ENCODE measurements at places on chromosomes 6 and 20.

- DNase-seq, result no peak
Observed at GRCh38 chr6:34538581-34538980, 17.5 kb downstream of the SPDEF start.

DNA sequence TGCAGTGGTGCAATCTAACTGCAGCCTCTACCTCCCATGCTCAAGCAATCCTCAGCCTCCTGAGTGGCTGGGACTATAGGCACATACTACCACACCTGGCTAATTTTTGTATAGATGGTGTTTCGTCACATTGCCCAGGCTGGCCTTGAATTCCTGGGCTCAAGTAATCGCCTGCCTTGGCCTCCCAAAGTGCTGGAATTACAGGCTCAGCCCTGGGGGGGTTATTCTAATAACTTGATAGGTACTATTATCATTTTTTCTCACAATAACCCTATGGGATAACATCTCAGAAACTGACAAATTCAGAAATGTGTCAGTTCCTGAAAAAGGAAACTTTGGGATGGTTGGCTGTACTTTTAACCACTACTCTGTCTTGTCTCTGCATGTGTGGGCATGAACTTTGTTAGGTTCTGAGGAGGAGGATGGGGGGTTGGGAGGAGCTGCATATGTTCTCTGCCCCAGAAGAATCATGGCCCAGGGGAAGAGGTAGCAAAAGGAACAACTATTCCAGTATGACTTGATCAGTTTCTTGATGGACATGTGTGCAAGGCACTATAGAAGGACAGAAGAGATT is 169.9 kb downstream of the CARMIL1 start:
- DNase-seq, result no peak

DNA sequence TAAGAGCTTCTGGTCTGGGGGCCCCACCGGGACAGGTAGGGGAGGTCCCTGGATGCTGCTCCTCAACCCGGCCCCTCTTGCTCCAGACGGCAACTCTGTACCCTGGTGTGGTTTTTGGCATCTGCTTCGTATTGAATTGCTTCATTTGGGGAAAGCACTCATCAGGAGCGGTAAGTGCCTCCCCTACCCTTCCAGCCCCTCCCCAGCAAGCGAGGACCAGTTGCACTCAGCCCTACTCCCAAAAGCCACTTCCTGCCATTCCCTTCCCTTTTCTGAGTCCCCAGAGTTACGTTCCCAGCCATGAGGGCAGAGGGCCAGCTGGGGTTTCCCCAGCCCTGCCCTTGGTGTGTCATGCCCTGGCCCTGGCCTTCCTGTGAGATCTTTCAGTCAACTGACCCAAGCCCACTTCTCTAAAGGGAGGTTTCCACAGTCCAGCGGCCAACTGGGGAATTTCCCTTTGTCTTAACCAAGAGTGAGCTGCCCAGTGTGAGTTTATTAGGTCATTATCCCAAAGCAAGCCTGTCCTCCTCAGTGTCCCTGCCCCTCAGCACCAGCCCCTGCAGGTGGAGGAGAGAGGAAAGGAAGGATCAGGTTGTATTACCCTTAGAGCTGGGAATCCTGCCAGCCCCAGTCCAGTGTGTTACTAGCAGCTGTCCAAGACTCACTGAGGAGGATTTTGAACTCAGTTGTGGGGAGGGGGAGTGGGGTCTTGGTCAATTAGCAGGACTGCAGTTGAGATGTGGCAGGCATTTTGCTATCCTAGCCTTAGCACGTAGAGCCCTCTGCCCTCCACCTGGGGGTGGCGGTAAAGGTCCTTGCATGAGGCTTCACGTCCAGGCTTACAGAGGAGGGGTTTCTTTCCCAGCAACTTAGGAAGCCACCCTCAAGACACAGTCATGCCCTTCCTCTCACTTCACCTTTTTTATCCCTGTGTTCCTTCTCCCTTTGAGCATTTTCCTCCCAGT is 45.8 kb downstream of the TM9SF4 start:
- DNase-seq, result peak; percentile 50

DNA sequence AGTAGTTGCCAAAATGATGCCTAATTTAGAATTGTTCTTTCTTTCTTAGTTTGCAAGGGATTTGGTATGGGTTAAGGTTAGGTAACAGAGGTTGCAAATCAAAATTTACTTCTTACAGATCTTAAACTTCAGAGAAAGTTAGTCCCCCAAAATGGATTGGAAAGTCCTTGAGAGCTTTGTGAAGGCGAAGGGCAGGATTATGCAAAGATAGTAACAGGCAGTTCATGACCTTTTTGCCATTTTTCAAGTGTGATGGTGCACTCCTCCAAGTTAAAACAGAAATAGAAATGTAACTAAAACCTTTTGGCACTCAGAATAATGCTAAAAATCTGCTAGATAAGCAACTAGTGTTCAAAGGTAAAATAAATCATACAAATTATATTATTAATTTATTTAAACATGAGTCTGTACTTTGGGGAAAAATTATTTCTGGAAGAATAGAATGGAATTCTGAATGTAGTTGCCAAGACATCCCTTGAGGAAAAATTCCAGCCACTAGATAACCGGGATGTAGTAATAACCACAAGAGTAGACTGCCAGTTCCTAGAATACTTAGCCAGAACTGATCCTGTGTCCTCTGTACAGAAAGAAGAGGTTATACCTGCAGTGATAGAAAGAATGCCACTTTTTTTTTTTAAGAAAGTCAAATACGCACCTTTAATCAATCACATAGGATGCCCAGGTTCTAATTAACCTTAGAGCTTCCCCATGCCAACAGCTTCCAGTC is 31.8 kb upstream of the DAAM2 start:
- DNase-seq, result no peak

- DNase-seq, result peak; percentile 5
Observed at GRCh38 chr20:878511-879307, 37.4 kb downstream of the ANGPT4 start.

DNA sequence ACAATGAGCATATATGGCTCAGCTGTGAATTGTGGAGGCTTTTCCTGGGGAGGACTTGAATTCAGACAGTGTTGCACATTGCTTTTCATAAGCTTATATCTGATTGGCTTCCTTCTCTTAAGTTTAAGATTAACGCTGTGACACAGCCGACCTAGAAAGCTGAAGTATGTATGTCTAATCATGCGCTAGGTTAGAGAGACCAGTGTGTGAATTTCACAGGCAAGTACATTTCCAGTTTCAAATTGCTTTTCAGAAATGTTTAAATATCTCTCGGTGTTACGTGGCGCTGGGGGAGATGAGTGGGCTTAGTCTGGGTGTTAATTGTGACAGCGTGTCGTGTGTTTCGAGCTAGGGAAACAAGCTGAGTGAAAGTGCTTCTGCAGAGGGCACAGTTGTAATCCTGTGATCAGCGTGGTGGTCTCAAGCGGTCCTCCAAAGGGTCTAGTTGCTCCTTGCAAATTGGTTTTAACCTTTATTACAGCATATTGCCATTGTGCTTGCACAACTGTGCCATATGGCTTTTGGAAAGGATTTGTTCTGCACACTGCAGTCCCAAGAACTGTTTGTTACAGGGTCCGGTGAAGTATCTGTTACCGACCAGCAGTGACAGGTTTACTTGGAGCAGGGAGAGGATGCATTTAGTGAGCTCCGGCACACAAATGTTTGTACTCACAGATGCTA is 166.6 kb downstream of the SASH1 start:
- no peak for DNase-seq

GRCh38 chr6:152268846-152269442 is 368.2 kb downstream of the SYNE1 start:
- no peak for DNase-seq

- DNase-seq, result no peak
Observed at GRCh38 chr6:47247227-47247797, 62.4 kb downstream of the TNFRSF21 start.

- DNase-seq, result no peak
Observed at GRCh38 chr20:46203510-46203837, 85.4 kb downstream of the CD40 start.

DNA sequence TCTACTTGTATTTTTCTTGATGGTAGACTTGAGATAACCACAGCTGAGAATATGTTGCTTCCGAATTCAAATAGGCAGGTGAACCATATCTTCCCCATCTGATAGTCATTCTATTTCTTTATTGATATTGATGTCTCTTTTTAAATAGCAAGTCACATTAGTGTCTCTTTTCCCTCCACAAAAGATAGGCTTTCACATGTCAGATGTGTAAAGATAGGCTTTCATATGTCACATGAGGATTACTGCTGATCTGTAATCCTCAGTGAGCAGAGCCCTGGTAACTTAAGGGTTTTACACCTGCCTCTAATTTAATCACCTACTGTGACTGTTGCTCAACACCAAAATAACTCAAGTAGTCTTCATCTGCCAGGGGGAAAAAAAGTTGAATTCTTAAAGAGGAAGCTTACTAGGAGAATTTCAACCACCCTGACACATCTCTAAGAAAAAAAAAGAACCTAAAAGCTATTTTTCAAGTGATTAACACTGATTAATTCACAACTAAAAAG is 45.3 kb upstream of the TRDN start:
- no peak for DNase-seq

DNA sequence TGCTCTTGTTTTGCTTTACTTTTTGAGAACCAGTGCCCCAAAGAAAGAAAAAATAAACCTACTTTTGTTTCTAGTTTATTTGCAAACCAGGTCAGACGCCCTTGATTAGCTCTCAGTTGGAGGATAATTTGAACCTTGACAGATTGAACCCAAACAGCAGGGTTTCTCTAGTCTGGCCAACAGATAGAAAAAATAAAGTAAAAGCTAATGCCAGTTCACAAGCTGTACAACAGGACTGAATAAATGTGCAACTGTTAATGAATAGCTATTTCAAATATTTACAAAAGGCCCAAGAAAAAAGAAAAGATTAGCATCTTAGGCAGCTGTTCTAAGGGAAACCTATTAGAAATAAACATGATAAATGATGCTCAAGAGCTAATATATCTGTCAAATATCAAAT is 331.8 kb downstream of the CDKAL1 start:
- no peak for DNase-seq

GRCh38 chr20:50928469-50928868 is 2.8 kb downstream of the ADNP start:
- DNase-seq, result no peak

- no peak for DNase-seq
Observed at GRCh38 chr6:163866192-163866591, 451.7 kb downstream of the QKI start.

- DNase-seq, result no peak
Observed at GRCh38 chr6:8825726-8826125, 390.4 kb upstream of the SLC35B3 start.

DNA sequence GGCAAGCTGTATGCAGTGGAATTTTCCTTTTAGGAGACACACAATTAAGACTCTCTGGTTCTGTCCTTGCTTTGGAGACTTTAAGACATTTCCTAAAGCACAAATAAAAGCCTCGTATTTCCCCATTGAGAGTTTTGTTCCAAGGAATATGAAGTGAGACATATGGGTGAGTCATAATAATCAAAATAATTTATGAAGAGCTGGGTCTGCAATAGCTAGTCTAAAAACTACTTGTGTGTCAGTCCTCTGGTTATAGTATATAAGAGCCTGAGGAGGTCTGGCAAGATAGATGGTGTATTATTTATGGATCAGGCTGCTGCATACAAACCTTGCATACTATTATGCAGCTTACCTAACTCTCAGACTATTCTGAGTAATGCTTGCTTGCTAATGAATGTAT is 142.6 kb downstream of the ADGRG6 start:
- DNase-seq, result no peak

DNA sequence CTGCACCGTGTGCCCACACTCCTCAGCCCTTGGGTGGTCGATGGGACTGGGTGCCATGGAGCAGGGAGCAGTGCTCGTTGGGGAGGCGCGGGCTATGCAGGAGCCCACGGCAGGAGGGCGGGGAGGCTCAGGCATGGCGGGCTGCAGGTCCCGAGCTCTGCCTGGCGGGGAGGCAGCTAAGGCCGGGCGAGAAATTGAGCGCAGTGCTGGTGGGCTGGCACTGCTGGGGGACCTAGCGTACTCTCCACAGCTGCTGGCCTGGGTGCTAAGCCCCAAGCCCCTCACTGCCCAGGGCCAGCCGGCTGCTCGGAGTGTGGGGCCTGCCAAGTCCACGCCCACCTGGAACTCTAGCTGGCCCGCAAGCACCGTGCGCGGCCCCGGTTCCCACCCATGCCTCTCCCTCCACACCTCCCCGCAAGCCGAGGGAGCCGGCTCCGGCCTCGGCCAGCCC is 55.9 kb upstream of the ECI2 start:
- DNase-seq, result no peak

GRCh38 chr20:54064939-54065338 is 5.5 kb downstream of the BCAS1 start:
- DNase-seq, result no peak

DNA sequence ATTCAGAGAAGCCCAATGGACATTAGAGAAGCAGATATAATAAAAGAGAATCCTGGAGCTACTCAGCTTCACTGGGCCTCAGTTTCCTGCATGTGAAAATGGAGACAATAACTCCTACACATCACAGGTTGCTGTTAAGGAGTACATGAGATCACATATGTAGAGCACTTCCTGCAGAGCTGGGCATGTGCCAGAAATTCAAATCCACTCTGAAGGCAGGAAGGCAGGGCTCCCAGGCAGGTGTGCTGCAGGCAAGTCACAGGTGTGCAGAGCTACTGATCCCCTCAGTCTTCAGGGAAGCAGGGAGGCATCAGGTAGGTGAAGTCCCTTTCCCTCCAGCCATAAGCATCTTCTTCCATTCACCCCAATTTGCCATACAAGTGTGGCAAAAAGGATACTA is 48.0 kb downstream of the DST start:
- DNase-seq, result no peak

DNA sequence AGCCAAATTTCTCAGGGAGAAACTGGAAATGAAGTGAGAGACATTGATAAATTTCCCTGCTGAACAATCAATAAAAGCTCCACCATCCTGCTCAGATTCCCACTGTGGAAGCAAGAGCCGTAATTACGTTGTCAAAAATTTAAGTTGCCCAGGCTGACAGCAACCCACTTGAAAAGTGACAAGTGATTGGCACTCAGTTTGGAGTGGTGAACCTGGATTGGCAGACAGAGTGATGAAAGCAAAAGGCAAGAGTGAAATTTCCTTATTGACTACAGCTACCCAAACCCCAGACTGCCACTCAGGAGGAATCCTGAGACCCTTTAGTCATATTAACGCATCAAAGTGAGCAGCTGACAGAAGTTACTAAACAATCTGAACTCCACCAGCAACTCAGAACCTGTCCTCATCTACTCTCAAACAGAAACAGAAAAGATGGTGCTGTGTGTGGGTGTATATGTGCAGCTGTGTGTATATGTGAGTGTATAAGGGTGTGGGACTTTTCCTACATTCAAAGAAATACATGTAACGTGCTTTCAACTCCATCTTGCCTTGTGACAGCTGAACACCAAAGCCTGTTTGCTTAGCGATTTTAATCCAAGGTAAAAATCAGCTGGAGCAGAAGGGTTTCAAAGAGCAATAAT is 157.4 kb downstream of the PKHD1 start:
- DNase-seq, result no peak

GRCh38 chr6:113907102-113907815 is 50.1 kb downstream of the MARCKS start:
- DNase-seq, result no peak

DNA sequence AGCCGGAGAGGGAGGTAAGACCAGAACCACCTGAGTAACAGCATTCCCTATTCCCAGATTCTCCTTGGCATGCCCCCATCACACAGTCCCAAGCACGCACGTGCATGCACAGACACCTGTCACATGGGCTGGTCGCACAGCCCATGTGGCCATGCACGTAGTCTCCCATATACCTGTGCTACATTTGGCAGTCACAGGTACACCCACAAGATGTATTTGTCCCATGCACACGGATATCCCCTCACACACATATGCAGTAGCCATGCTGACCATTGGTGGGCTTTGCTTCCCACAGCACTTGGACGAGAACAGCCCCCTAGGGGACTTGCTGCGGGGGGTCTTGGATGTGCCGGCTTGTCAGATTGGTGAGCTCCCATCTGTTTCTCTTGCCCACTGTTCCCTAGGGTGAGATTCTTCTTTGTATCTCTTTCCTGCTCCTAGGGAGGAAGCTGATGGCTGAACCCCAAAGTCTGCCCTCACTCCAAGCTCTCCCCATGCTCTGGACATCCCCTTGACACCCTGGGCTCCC is 31.9 kb downstream of the PLCG1 start:
- DNase-seq, result no peak

All from glomerular endothelial cell (primary cell).